Activated CD4-positive, CD25-positive, alpha-beta regulatory T cell (primary cell): ENCODE measurements at places on chromosomes 5 and 9.

GRCh38 chr5:171454549-171454948 is 35.1 kb downstream of the FGF18 start:
- DNase-seq = no peak

DNA sequence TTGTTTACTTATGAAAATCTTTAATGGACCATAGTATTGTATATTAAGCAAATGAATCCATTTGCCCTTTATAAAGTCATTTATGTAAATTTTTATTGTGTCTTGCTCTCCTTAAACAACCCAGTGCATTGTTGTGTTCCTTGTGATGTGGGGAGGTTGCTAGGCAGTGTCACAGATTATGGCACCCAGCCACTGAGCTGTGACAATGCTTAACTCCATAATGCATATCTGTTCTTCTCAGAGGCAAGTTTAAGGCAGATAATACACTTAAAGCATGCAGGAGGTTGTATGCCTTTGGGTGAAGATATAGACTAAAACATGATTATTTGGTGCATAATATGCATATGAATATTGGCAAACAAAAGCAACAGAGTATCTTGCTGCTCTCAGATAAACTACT is 269.6 kb upstream of the RIOK2 start:
- DNase-seq = no peak

DNA sequence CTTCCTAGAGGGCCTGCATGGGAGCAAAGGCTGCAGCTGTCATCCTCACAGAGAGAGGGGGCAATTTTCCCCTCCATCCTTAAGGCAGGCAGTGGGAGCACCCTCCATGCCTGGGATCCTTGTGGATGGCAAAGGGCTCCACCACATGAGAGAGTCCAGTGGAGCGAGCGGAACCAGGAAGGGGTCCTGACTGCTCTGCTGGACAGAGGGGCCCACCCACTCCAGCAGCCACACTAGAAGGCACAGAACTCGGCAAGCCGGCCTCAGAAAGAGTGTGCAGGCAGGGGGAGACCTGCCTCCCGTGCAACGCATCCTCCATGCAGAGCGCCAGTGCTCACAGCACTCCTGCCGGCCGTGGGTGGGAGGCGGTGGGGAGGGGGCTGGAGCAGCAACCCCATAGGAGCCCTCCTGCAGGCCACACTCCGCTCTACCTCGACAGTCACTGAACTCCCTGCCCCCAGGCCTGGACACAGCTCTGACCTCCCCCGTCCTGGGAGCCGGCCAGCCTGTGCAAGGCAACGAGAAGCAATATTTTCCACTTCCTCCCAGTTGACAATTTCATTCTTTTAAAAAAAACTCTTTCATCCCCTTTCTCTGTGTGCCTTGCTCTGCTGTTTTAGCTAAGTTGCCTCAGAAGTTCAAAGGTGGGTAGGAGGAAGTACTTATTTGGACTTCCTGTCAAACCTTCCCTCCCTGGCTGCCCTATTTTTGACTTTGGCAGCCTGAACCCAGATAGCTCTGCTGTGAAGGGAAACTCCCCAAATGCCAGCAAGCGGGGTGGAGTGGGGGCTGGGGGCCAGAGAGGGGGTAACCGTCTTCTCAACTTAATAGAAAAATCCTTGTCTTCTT is 5.3 kb upstream of the LCP2 start:
- DNase-seq = no peak

GRCh38 chr5:161895514-161895913 is 47.6 kb downstream of the GABRA1 start:
- DNase-seq = no peak

DNA sequence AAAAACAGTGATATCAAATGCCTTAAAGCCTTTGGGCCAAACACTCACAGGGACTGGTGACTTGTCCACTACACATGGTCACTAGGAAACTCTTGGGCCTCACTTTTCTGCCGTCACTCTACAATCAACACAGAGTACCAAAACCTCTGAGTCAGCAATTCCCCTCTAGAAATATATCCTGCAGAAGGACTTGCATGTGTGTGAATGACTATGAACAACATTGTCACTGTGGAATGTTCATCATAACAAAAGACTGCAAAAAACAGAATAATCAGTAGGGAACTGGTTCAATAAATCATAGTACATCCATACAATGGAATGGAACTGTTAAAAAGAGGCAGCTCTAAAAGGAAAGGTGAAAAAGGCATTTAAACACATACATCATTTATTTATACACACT is 44.1 kb upstream of the SMU1 start:
- DNase-seq = no peak

DNA sequence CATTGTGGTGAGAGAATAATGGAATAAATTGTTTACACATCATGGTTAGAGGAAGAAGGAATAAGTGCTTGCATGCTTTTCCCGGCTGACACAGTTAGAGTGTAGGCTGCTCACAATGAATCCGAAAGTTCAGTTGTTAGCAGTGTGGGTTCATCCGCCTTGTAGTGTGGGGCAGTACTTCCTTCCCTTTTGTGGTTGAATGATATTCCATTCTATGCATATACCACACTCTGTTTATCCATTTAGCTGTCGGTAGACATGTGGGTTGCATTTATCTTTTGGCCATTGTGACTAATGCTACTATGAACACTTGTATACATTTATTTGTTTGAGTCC is 84.0 kb downstream of the COL5A1 start:
- no peak for DNase-seq

- DNase-seq = no peak
Observed at GRCh38 chr9:135045264-135045927, 42.1 kb upstream of the OLFM1 start.

DNA sequence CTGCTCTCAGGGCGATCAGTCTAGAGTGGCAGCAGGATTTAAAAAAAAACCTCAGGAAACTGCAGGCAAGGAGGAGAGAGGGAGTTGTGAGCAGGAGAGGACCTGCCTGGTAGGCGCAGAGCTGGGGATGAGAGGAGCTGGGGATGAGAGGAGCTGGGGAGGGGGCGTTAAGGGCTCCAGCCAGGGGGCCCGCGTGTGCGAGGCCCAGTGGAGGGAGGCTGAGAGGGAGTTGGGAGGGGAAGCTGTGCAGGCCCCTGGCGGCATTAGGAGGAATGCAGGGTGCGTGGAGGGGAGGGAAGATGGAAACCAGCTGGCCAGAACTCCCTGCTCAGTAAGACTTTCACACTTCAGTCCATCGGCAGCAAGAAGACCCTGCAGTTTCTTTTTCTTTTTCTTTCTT is 45.2 kb upstream of the HMCN2 start:
- no peak for DNase-seq

DNA sequence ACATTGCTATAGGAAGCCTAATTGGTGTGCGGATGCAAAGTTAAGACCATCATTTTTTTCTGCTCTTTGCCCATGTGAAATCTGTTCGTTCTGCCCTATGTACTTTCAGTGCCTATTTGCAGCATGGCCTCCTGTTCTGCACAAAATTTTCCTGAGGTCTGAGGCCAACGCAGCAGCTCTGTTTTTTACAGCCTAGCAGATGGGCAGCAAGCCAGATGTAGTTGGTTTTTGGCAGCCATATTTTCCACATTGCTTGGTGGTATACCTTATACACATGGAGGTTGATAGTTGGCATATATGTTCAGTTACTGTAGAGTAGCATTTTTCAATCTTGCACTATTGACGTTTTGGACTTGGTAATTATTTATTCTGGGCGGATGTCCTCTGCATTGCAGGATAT is 133.5 kb upstream of the MRPS30 start:
- no peak for DNase-seq

- no peak for DNase-seq
Observed at GRCh38 chr9:12879961-12880360, 105.1 kb downstream of the LURAP1L start.

DNA sequence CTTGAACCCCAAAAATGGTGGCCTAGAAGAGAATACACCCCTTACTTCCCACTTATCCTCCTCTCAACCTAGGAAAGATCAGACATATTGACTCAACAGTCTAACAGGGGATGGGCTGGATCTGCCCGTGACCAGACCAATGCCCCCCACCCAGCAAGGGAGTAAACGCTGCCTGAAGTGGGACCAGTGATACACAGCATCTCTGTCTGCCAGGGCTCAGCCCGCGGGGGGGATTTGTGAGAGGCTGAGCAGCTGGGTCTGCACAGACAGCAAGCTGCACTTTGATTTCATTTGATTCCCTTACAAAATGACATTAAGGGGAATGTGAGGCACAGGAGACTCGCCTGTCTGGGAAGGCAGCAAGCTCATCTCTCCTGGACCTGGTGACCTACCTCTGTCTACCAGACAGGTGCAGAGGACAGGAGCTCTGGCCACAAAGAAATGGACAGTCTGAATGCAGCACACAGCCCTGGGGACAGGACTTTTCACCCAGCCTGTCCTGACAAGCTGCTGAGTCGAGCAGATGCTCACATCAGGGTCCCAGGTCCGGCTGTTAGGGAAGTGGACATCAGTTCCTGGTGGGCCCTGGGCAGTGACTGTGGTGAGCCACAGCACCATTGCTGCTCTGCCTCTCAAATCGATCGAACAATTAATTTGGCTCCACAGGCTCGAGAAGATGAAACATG is 79.9 kb downstream of the RGS3 start:
- DNase-seq = no peak

DNA sequence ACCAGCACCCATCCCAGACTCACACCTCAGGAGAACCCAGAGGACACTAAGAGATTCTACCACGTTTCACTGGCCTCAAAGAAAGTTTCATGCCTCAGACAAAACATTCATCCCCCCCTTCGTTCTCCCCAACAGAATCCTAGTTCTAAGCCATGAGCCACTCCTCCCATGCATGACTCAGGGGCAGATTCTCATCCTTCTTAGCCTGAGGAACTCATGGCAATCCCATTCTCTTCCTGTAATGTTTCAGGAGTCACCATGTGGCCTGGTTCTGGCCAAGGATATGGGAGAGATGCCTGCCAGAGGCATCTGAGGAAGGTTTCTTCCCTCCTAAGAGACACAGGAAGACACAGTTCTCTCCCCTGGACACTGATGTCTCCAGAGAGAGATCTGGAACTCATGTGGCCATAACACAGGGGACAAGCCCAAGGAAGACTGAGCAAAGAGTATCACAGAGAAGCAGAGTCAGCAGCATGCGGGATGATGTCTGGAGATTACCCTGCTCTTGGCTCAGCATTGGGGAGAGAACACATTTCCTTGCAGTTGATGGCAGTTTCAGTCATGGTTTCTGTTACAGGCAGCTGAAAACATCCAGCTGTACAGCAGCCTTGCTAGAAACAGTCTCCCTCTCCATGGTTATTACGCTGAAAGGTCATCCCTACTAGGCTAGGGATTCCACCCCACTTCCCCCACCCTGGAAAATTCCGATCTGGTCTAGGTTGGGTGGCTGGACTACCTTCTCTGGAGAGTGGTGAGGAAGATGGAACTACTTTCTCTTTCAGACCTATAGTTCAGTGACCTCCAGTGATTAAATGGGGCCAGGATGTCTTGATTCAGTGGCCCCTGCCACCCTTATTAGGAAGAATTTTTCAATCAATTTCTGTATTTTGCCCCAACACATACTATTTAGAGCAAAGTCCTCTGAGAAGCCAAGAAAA is 115.4 kb downstream of the ZNF608 start:
- no peak for DNase-seq

DNA sequence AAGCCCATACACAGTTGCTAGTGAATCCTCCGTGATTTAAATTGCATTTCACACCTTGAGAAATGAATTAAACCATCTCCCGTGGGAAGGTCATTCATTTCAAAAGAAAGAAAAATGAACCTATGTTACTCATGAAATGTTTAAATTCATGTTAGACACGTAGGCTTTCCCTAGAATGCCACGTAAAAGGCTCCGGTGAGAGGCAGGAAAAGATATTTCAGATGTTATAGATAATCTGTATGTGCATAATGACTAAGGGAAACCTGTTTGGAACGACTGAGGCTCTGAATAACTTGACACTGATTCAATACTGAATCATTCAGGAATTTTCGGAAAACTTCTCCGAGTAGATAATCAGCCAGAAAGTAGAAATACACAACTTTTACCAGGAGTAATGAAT is 134.3 kb upstream of the ICE1 start:
- no peak for DNase-seq

DNA sequence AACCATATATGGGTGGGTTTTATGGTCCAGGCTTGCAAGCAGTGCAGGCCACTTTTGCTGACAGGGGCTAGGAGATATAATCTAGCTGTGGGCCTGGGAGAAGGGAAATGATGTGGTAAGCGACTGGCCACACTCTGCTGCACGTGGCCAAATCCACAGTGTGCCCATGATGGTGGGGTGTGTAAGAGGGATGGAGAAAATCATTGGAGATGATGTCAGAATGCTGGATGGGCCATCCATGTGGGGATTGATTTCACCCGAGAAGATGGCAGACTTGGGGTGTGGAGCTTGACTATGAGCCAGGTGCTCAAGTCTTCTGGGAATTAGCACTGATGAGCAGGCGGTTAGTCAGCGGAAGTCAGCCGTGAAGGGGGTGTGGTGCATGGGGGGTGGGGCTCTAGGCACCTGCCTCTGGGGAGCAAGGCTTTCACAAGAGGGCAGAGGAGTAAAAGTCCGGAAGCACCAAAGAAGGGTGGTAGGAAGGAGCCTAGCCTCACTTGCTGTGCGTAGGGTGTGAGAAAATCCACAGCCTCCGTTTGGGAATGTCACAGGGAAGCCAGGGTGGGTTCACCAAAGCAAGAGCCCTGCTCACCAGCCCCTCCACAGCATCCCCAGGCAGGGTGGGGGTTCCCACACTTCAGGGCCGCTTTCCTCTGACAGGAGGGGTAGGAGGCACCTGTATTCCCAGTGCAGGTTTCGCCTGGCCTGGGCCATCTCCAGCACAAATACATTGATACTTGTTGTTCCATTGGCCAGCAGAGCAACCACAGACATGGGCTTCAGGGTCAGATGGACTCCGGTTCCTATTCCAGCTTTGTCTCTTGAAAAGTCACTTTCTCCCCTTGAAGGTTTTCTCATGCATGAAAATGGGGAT is 44.5 kb upstream of the ANGPTL2 start:
- DNase-seq = no peak

DNA sequence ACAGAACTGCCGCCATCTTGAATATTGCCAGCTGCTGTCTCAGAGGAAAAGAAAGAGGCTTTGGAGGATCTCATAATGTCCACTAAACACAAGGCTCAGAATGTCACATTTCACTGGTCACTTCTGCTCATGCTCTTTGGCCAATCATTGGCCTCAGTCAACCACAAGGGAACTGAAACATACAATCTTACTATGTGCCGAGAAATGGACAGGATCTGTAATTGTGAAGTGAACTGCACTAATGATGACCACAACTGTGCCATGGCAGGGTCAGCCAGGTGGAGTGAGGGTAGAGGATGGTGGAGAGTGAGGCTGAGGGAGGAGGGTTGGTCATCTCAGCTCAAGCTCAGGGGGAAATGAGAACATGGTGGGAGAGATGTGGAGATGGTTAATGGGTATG is 32.8 kb downstream of the GDNF start:
- no peak for DNase-seq

DNA sequence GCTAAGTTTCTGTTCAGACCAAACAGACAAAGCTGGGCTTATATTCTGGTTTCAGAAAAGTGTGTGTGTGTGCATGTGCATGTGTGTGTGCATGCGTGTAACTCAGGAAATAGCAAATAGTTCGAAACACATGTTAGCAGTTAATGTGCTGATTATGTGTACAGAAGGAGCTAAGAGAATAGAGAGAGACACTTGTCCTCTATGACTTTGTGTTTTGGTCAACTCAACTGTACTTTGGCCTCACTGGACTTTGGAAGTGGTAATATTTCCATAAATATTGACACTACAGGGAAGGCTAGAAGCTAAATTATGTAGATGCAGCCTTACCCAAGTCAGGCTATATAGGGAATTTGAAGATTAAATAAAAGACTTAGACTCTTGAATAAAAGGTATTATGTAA is 155.5 kb downstream of the RAB3C start:
- no peak for DNase-seq
